ENCODE measurements at places on chromosomes 13 and 19.

GRCh38 chr13:74683411-74683810, 549.2 kb upstream of the KLF12 start:
- DNase-seq = no peak

DNA sequence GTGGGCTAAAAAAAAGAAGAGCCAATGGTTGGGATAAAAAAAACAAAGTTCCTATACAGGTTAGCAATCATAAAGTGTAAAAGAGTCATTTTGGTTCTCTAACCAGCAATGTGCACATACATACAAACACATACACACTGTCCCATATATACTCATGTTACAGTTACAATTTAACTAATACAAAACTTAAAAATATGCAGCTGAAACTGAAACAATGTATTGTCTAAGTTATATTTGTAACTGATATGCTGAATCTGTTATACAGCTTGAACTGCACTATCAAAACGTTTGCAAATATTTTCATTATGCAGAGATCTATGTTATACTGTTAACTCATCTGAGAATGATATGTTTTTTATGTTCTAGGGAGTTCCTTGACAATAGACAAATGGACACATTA, 173.7 kb downstream of the KLF12 start:
- no peak for DNase-seq

DNA sequence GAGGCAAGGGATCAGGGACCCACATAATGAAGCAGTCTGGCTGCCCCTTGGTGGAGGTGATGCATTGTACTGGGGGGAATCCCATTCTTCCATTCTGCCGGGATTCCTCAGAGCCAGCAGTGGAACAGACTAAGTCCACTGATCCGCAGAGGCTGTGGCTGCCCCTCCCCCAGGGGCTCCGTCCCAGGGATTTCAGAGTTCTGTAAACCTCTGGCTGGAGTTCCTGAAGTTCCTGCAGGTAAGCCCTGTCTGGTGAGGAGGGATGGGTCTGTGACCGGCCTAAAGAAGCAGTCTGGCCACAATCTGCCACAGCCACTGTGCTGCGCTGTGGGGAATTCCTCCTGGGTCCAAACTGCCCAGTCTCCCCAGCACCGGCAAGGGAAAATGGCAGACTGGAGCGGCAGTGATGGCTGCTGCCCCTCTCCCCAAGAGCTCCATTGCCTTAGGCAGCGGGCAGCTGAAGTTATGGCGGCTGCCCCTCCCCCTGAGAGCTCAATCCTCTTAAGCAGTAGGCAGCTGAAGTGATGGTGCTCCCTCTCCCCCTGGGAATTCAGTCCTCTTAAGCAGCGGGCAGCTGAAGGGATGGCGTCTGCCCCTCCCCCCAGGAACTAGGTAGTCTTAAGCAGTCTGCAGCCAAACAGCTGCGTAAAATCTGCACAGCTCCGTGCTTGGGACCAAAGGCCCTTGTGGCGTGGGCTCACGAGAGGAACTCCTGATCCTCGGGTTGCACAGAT, 155.7 kb downstream of the PCDH17 start:
- no peak for DNase-seq

DNA sequence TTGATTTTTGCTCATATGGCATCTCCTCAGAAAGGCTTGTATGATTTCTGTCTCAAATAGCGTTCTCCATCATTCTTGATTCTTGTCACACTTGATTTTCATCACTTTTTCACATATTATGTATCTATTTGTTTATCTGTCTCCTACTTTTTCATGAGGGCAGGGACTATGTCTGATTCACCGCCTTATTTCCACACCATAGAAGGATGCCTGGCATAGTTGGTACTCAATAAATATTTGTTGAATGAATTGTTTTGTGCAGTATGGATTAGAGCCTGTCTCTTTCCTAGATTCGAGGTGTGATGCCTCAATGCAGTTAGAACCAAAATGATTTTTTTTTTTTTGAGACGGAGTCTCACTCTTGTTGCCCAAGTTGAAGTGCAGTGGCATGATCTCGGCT, 12.1 kb downstream of the SAE1 start:
- no peak for DNase-seq

DNA sequence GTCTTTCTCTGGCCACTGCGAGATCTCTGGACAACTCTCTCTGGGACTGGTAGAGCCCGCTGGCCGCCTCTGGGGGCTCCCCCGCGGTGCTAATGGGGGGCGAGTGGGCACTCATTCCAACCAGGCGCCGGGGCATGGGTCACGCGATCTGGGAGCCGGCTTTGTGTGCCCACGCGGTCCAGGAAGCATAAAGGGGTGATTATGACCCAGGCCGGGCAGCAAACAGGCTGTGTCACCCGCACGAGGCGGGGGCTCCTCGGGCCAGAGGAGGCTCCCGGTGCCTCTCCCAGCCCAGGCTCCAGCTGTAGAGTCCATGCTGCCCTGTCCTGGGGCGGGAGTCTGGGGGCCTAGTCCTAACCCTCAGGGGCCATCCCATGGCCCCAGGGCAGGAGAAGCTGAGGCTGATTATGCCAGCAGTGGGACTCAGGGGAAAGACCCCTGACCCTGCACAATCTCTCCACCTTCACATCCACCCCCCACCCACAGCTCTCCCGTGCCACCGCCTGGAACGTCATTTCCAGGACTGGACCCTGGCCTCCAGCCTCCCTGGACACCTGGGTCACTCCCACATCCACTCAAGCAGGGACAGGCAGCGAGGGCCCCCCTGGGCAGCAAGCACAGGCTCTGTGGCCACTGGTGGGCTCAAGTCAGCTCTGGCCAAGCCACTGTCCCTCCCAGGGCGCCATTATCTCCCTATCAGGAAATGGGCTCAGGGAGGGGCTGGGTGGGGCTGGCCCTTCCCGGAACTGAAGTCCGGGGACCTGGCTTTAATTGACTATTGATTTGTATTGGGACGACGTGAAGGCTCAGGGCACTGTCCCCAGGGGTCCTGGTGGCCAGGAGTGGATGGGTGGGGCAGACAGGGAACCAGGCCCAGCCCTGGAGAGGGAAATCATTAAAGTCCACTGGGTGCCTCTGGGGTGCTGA, 50.0 kb downstream of the PTPRS start:
- DNase-seq = no peak

DNA sequence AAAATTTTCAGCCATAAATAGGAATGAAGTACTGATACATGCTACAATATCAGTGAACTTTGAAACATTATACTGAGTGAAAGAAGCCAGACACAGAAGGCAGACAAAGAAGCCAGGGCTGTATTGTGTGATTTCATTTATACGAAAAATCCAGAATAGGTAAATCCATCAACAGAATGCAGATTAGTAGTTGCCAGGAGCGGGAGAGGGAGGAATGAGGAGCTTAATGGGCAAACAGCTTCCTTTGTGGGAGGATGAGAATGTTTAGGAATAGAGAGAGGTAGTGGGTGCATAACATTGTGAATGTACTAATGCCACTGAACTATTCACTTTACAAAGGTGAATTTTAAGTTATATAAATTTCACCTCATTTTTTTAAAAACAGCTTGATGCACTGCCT, 103.3 kb upstream of the SERTM1 start:
- no peak for DNase-seq

- DNase-seq = no peak
These were observed 242.4 kb downstream of the KLF12 start for GRCh38 chr13:73891805-73892204.

GRCh38 chr19:31979949-31980670, 365.3 kb upstream of the ZNF507 start:
- no peak for DNase-seq

DNA sequence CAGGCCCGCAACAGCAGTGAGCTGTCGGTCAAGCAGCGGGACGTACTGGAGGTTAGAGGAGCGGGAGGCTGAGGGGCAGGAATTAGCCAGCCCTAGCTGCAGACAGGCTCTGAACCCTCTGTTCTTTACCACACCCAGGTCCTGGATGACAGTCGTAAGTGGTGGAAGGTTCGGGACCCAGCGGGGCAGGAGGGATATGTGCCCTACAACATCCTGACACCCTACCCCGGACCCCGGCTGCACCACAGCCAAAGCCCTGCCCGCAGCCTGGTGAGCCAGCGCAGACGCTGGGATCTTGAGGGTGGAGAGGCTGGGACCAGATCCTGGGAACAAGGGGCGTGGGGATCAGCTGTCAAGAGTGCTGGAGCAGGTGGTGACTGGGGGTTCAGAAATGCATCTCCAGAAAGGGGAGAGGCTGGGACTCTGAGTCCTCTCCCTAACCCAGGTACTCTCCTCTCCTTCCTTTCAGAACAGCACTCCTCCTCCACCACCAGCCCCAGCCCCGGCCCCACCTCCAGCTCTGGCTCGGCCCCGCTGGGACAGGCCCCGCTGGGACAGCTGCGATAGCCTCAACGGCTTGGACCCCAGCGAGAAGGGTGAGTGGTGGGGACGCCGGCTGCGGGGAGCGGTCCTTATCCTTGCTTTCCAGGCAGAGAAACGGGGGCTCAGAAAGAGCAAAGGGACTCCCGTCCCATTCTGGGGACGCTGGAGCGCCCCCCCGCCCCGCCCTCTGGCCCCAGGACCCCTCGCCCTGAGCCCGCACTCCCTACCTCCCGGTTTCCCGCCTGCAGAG, 10.4 kb downstream of the EPS8L1 start:
- no peak for DNase-seq

DNA sequence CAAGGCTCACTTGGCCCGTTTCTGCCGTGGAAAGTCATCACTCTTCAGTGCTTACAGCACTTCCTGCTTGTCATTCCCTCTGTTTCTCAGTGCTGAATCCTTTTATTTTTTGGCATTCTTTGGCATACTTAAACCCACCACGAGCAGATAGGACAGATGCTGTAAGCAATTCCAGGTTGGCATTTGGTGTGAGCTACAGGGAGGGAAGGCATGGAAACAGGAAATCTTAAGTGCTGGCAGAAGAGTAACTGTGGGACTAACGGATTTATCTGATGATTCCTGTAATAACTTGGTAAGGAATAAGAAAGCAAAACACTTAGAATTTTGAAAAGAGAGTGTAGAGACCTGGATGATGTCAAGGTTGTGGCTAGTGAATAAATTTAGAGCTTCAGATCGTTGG, 273.4 kb downstream of the GPC6 start:
- DNase-seq = no peak

DNA sequence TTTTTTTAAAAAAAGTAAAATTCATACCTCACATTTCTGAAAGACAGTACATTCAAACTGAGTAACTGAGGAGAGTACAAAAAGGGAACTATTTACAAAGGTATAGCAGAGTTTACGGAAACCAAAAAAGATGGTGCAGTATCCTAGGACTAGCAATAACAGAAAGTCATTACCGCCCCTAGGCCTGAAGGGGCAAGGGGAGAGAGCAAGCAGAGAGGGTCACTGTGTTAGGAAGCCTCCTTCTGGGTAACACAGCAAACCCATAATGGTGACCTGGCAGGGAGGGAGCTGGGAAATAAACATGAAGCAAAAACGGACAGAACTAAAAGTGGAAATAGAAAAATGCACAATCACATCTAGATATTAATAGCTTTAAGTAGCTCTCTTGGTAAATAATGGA, 8.2 kb downstream of the VWA8 start:
- DNase-seq = no peak

- no peak for DNase-seq
These were observed 929.0 kb downstream of the SLITRK6 start for GRCh38 chr13:84870190-84870589.

DNA sequence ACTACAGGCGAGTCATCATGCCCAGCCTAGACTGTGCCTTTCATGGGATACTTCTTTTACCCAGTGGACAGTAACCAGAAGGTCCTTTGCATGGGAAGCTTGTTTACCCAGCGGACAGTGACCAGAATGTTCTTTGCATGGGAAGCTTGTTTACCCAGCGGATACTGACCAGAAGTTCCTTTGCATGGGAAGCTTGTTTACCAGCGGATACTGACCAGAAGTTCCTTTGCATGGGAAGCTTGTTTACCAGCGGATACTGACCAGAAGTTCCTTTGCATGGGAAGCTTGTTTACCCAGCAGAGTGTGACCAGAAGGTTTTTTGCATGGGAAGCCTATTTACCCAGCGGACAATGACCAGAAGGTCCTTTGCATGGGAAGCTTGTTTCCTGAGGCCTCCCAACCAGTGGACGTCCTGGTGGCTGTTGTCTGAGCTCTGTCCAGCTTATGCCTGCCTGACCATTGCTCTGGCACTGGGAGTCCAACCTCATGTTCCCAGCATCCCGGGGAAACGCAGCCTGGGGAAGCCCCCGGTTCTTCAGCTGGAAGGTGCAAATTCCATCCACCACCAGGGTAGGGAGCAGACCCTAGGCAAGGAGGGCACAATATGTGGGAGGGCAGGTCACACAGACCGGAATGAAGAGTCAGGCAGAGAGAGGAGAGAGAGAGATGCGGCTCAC, 41.6 kb upstream of the PDCD5 start:
- DNase-seq = no peak

- DNase-seq = peak; percentile 79
These were observed 3.2 kb downstream of the MIDN start for GRCh38 chr19:1251330-1252220.

- no peak for DNase-seq
These were observed 5.9 kb downstream of the BRME1 start for GRCh38 chr19:13899912-13900584.

GRCh38 chr19:28710278-28710677, 502.7 kb downstream of the UQCRFS1 start:
- no peak for DNase-seq

DNA sequence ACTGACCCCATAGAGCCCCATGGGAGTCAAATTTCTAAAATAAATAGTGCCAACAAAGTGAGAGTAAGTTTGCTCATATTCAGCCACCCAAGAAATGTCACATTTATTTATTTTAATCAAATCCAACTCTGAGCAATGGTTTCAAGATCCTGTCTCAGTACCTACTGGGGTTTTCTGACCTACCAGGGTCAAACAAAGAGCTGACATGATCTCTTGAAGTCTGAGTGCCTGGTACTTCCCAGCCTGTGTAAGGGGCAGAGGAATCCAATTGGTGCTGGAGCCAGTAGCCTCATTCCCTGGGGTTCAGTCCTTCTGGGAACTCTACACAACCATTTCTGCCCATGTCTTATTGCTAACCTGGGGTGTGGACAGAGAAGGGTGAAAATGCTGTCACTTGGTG, 104.6 kb upstream of the SERP2 start:
- DNase-seq = no peak

DNA sequence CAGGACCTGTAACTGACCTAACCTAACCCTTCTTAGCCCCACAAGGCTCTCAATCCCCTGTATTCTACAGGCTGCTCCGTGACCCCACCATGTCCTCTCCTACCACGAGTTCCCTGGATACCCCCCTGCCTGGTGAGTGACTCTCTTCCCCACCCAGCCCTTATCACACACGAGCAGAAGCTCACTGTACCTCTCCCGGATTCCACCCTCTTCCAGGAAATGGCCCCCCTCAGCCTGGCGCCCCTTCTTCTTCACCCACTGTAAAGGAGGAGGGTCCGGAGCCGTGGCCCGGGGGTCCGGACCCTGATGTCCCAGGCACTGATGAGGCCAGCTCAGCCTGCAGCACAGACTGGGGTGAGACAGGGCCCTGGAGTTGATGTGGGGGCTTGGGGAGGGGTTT, 1.3 kb downstream of the NR1H2 start:
- no peak for DNase-seq

DNA sequence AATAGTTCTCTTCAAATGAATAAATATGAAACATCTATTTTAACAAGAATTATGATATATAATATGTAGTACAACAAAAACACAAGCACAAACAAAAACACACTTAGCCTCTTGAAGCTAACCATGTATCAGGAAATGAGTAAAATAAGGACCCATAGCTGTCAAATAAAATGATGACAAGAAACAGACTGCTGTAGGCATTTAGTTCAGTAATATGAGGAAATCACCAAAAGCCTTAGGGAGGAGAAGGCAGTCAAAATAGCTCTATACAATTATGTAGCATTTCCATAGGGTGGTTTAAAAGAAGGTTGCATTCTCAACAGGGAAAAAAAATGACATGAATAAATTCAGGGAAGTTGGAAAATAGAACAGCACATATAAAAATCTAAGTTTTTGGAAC, 163.4 kb downstream of the PCDH20 start:
- no peak for DNase-seq

- no peak for DNase-seq
These were observed 87.9 kb downstream of the LRCH1 start for GRCh38 chr13:46640843-46641242.
